ENCODE measurements at places on chromosomes 1 and 21. TPM values are rescaled to one million over a fixed set of nuclear protein-coding genes. Genes with fewer than 3 reads are reported as not detected.
A peak's percentile ranks its signal among the peaks of the same experiment; 100 is the strongest.

Gene CAMSAP2
- 28.6 TPM for total RNA-seq

Gene CLCA4
- not detected for total RNA-seq

Gene KMO
- total RNA-seq: 1.2 TPM

Gene INTS3
- 46.5 TPM for total RNA-seq

Gene VANGL1
- total RNA-seq: 23.1 TPM

GRCh38 chr21:14454016-14455009 lies 71.4 kb upstream of the HSPA13 start:
- no peaks in the 10 kb centered on the region for H3K4me1 ChIP-seq
- no peak overlapping the region for H3K27ac ChIP-seq
- H3K36me3 ChIP-seq: no peaks in the 10 kb centered on the region
- no peak for DNase-seq

DNA sequence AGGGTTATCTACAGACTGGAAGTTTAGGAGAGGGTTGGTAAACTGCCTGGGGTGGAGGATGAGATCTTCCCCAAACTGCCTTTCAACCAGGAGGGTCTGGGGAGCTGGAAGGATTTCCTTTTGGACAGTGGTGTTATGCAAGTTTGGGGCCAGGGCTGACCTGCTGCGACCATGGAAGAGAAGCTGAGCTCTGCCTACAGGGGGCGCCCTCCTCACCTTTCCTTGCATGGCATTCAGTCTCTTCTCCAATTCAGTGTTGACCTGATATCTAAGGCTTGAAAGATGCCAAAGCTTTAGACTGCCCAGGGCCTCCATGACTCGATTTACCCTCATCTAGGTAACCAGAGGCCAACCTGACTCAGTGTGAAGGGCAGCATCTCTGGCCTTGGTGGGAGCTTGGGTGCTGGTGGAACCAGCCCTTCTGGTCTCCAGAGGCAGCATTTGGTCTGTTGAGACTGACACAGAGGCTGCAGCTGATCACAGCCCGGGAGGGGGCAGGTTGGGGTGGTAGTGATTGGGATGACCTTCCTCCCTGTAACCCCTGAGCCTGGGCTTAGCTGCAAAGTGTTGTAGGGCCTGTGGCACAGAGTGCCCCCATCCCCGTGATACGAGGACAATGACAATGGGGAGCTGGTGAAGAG lies 170.0 kb downstream of the GRIK3 start:
- no peak for DNase-seq
- no peaks in the 10 kb centered on the region for H3K36me3 ChIP-seq
- no peaks in the 10 kb centered on the region for H3K4me1 ChIP-seq
- peaks cover 20% of the 10 kb centered on the region for H3K27me3 ChIP-seq
- H3K4me3 ChIP-seq: no peak overlapping the region

GRCh38 chr1:152739841-152740240 lies 18.0 kb upstream of the KPRP start:
- DNase-seq: no peak
- peaks cover 6% of the 10 kb centered on the region for H3K4me1 ChIP-seq
- H3K27ac ChIP-seq: no peak overlapping the region
- H3K27me3 ChIP-seq: no peaks in the 10 kb centered on the region
- no peaks in the 10 kb centered on the region for H3K36me3 ChIP-seq

DNA sequence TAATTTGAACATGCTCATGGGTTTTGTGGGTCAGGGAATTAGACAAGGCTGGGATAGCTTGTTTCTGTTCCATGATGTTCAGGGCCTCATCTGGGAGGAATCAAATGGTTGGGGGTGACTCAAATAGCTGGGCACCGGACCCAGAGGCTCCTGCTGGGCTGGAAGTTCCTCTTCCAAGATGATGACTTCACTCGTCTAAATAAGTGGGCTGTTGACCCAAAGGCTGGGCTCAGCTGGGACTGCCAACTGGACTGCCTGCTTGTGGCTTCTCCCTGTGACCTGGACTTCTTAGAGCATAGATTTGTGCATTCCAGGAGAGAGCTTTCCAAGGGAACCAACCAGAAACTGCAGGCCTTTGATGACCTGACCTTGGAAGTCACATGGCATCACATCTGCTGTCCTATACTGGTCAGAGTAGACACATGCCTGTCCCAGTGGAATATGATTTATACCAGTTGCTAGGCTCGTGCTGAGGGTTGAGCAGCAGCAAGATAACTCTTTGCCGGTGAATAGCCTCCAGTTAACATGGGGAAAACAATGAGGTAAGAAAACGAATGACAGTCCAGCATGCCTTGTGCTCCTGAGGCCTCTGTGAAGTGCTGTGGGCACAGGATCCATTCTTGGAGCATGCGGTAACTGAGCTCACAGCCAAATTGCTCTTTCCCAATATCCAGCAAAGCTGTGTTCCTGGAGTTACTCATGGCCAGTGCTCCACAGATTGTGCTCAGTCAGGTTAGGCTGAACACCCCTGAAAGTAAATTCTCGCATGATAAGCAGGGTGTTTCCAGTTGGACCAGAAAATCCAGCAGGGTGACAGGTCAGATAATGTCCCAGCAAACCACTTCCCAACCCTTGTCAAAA lies 272.9 kb upstream of the TMEM51 start:
- H3K27me3 ChIP-seq: peaks cover 9% of the 10 kb centered on the region
- H3K27ac ChIP-seq: no peak overlapping the region
- H3K36me3 ChIP-seq: no peaks in the 10 kb centered on the region
- H3K4me3 ChIP-seq: no peak overlapping the region
- H3K4me1 ChIP-seq: peaks cover 11% of the 10 kb centered on the region
- peak; percentile 58 for DNase-seq

DNA sequence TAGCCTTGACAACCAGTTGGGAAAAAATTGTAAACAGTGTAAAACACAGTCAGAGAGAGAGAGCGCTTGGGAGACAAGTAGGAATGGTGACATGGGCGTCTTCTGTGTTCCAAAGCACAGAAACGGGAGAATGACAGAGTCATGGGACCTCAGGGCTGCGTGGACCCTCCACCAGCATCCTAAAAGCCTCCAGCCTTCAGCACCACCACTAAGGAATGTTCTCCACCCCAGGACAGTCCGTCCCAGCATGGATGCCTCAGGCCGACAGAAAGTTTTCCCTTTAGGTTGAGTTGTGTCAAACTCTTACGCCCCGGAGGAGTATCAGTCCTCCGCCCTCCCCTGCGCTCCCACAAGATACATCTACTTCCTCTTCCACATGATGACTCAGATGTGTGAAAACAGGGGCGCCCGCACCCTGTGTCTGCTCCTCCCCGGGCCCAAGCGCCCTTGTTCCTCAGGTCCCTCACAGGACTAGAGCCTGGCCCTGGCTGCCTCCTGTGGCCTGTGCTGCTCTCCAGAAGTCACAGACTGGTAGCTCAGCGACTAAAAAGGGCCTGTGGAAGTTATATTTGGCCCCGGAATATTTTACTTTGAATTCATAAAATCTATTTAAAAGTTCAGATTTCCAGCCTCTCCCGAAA lies 63.9 kb upstream of the EFHD2 start:
- peaks cover 25% of the 10 kb centered on the region for H3K4me1 ChIP-seq
- DNase-seq: no peak
- no peaks in the 10 kb centered on the region for H3K36me3 ChIP-seq
- H3K4me3 ChIP-seq: no peak overlapping the region
- no peak overlapping the region for H3K27ac ChIP-seq

- H3K4me1 ChIP-seq: no peaks in the 10 kb centered on the region
- no peaks in the 10 kb centered on the region for H3K27me3 ChIP-seq
- peak; percentile 9 for DNase-seq
- H3K4me3 ChIP-seq: no peak overlapping the region
Observed at GRCh38 chr1:107991371-107992066, 26.5 kb upstream of the VAV3 start.

DNA sequence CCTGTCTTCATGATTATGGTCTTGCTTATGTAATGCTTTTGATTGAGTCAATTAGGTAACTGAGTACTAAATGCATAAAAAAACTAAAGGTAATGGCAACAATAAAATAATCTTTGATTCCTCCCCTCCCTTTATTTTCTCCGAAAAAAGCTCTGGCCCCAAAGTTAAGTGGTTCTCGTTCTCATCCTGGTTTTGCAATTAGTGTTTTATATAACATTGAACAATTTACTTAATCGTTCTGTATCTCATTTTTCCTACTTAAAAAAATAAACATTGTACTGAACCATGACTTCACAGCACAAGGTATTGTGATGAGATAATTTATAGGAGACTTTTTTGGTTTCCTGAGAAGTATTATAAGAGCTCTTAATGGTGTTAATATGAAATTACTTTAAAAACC lies 11.3 kb downstream of the SLC22A15 start:
- no peaks in the 10 kb centered on the region for H3K36me3 ChIP-seq
- H3K27me3 ChIP-seq: no peaks in the 10 kb centered on the region
- no peak for DNase-seq
- H3K4me1 ChIP-seq: no peaks in the 10 kb centered on the region
- H3K27ac ChIP-seq: no peak overlapping the region
- no peak overlapping the region for H3K4me3 ChIP-seq

Measured in PC-3 (cell line).